Activated CD4-positive, alpha-beta T cell treated with anti-CD3 and anti-CD28 coated beads, Interleukin-2, amount 10 ng/mL, durations not matched to agents 7 days and 5 days (primary cell): ENCODE measurements at places on chromosomes 11 and 22. TPM values are rescaled to one million over a fixed set of nuclear protein-coding genes. Genes with fewer than 3 reads are reported as not detected.

DNA sequence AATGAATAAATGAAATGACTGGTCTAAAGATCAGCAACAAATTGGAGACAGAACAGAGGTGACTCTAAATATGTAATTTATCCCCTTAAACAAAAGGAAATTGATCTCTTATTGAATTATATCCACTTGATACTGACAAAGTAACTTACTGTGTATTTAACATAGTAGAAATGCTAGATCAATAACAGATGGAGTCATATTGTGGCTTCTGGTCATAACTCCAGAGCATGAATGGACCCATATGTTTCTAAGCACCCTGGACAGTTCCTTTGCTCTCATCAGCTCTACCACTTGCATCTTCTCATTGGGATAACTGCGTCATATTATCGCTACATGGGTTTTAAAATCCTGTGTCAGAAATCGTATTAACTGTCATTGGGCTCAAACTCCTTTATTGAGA, 222.3 kb downstream of the ETS1 start:
- DNase-seq, result peak; percentile 44
- peaks cover 16% of the 10 kb centered on the region for H3K4me1 ChIP-seq
- no peak overlapping the region for H3K27ac ChIP-seq
- no peak overlapping the region for H3K4me3 ChIP-seq
- H3K27me3 ChIP-seq, result no peaks in the 10 kb centered on the region

DNA sequence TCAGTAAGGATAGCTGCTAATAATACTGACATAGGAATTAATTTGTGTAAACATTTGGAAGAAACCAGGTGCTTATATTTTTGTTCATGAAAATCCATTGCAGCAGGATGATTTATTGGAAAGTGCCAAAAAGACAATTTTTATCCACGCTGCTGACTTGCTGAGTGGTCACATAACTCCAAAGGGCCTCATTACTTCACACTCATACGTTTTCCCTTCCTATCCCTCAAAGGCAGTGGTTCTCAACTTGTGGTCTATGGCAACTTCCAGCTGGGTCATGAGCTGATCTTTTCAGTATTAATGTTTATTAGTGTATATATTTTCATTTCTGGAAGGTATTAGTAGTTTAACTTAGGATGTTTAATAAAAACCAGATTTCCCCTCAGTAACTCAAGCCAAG, 178.1 kb downstream of the UVRAG start:
- H3K4me3 ChIP-seq, result no peak overlapping the region
- H3K36me3 ChIP-seq, result peaks cover 18% of the 10 kb centered on the region
- DNase-seq, result no peak
- no peaks in the 10 kb centered on the region for H3K27me3 ChIP-seq
- H3K4me1 ChIP-seq, result peaks cover 11% of the 10 kb centered on the region

DNA sequence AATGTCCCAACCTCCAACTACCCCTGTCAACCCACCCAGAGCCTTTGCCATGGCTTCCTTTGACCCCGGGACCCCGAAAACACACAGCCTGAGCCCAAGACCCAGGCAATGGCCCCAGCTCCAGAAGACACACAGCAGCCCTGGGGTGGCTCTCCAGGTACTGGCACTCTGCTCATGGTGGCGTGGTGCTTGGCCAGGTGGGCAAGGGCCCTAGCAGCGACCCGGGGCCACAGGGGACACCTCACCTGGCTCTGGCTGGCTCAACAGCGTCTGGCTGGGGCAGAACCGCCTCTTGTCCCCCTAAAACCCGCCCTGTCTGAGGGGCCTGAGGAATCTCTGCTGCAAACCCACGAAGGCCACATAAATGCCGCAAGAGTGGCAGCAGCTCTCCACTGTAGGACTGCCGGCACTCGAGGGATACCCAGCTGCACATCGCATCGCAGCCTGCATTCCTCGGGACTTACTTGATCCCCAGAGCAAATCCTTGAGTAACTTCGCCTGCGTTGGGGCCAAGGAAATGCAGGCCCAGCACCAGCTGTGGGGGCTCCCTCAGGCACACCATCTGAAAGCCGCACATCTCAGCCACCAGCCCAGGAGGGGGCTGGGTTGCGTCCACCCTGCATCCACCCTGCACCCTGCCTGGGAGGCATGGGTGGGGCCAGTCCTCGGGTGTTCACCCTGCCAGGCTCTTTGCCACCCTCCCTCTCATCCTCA, 23.1 kb upstream of the GNB1L start:
- no peak overlapping the region for H3K4me3 ChIP-seq
- no peak for DNase-seq
- peaks cover 13% of the 10 kb centered on the region for H3K4me1 ChIP-seq
- H3K27me3 ChIP-seq, result no peaks in the 10 kb centered on the region
- peak overlapping the region; percentile 54 for H3K27ac ChIP-seq

DNA sequence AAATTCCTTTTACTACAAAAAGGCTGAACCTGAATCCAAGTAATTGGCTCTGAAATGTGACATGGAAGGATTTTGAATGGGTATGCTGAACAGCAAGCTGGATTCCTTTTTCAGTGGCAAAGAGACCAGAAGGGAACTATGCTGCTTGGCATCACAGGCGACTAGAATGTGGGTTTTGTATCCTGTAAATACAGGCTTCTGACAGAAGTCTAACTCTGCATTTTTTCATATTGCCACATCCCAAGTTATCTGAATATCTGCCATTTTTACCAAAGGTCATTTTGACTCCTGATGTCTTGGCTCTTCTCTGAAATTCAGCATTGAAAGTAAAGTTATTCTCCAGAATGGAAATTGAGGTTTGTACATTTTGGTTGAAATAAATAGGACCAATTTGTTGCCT, 145.7 kb downstream of the ARHGAP42 start:
- H3K27ac ChIP-seq, result no peak overlapping the region
- H3K4me3 ChIP-seq, result no peak overlapping the region
- no peaks in the 10 kb centered on the region for H3K4me1 ChIP-seq
- no peak for DNase-seq

The ATP6V1E1 gene
- total RNA-seq, result 89.9 TPM

- no peak overlapping the region for H3K4me3 ChIP-seq
- H3K27ac ChIP-seq, result no peak overlapping the region
- no peaks in the 10 kb centered on the region for H3K36me3 ChIP-seq
- no peaks in the 10 kb centered on the region for H3K27me3 ChIP-seq
- no peaks in the 10 kb centered on the region for H3K4me1 ChIP-seq
- no peak for DNase-seq
Measured at GRCh38 chr11:29495676-29496075, 521.2 kb downstream of the KCNA4 start.
